ENCODE measurements at places on chromosomes 6 and 20. TPM values are rescaled to one million over a fixed set of nuclear protein-coding genes. Genes with fewer than 3 reads are reported as not detected.

- no peak for DNase-seq
These were observed 438.9 kb downstream of the GRIK2 start for GRCh38 chr6:101832371-101832770.

DNA sequence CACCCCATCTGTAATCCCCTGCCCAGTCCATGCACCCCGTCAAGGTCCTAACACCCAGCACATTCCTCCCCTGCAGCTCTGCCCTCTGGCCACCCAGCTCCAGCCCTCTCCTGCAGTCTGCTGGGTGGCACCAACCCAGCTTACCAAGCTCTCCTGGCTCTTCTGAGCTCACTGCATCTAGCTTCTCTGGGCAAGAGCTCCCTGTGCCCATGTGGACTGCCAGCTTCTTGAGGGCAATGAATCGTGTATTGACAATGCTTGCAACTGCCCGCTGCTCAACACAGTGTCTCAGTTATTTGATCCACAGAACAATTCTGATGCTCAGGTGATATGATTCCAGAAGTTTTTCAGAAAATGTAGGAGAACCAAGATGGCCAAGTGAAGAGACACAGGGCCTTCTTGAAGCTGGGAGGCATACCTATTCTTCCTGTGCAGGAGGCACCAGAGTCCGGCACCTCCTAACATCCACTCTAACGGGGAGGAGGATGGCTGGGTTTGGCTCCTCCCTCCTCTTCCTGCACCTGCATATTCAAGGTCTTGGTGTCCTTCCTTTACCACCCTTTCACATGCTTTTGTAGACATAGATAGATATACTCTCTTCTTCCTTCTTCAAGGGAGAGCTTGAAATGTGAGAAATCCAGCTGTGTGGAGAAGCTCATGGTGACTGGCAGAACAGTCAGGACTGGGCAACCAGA, 85.6 kb downstream of the TRERF1 start:
- no peak for DNase-seq

Gene BPI
- total RNA-seq, result not detected

DNA sequence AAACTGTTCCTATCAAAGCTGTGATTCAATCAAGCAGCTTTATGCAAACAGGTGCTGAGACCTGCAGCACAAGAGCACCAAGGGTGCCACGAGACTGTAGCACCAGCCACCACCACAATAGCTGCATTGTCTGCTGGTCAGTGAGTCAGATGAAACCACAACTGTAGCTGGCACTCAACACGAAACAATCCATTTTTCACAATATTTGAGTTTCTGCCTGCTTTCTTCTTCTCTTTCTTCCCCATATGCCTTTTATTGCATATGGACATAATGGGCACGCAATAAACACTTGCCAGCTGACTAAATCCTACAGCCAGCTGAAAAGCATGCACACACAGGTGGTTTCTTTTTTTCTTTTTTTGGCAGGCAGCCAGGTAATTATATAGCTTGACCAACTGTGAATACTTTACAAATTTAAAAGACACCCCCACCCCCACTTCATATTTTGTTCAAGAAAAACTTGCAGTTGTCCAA, 16.6 kb downstream of the SLC2A12 start:
- DNase-seq, result no peak

DNA sequence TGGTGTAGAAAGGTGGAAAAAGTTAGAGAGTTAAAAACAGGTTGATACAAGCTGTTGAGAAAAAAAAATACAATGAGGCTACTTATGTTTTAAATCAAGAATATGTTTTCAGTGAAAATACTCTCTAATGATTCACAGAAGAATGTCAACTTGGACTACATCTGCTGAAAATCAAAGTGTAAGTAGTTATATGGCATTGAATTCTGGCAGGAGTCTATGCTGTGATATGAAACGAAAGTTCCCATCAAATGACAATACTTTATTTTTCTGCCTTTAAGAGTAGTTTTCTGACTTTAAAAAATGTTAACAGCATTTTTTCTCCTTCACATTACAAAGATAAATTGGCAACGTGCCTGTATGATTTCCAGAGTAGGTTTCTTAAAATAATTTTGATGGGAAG, 158.3 kb downstream of the EYA4 start:
- no peak for DNase-seq

- no peak for DNase-seq
These were observed 53.4 kb downstream of the SLX4IP start for GRCh38 chr20:10488534-10488933.

GRCh38 chr6:170021579-170021978, 269.3 kb downstream of the DLL1 start:
- DNase-seq, result no peak

DNA sequence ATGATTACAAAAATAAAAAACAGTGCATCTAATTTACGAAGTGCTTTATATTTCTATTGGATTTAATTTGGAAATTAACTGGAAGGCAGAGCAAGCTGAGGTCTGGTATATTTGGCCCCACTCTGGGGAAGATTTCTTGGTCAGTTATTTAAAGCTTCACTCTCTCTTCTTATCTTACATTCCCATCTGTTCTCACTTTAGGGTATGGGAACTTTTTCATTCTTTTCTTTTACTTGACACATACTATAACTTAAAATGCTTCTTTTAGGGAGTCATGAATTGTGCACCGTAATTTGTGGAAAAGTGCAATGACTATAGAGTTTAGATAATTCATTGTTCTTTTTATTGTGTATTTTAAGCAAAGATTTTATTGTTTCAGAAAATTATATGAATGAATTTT, 170.4 kb downstream of the BCKDHB start:
- no peak for DNase-seq

Gene KCNK15
- total RNA-seq, result 0.76 TPM

DNA sequence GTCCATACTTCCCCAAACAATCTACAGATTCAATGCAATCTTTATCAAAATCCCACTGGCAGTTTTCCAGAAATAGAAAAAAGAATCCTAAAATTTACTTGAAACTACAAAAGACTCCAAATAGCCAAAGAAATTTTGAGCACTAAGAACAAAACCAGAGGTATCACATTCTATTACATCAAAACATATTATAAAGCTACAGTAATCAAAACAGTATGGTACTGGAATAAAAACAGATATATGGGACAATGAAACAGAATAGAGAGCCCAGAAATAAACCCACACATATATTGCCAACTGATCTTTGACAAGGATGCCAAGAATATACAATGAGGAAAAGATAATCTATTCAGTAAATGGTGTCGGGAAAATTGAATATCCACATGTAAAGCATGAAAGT, 46.0 kb upstream of the FBXO30 start:
- DNase-seq, result no peak

Gene VSX1
- not detected for total RNA-seq

DNA sequence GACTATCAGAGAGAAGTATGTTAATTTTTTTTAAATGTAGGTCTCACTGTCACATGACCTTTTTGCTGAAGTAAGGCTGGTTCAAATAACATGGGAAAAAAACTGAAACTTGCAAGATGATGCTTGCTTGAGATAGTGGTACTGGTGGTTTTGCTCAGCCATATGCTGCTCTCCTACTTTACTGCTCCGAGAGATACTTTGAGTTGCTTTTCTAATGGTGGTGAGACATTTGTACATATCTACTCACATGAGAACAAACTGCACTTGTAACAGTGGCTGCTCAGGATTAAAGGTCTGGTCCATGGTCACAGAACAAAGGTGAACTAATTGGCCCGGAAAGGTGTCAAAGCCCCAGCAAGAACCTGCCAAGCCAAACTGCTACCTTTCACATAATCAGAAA, 106.2 kb upstream of the BEND3 start:
- DNase-seq, result no peak

DNA sequence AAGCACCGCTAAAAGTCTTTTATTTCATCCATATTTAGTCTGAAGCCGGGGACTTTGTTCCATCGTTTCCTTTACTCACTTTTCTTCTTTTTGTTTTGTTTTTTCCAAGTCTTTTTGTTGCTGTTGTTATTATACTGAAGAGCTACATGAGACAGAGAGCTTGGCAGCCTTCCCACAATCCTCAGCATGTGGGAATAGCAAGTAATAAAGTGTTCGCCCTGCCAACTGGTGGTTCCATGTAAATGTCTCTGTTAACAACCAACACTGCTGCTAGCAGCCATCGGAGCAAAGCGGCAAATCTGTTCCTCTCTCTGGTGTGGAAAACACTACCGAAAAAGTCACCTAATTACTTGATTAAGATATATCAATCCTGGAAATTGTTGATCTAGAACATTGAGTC, 437.8 kb upstream of the ID4 start:
- DNase-seq, result no peak

Gene SPACA1
- not detected for total RNA-seq

GRCh38 chr6:111780393-111780792, 92.9 kb downstream of the FYN start:
- DNase-seq, result no peak

- DNase-seq, result no peak
These were observed 22.5 kb downstream of the BRPF3 start for GRCh38 chr6:36219081-36219480.

DNA sequence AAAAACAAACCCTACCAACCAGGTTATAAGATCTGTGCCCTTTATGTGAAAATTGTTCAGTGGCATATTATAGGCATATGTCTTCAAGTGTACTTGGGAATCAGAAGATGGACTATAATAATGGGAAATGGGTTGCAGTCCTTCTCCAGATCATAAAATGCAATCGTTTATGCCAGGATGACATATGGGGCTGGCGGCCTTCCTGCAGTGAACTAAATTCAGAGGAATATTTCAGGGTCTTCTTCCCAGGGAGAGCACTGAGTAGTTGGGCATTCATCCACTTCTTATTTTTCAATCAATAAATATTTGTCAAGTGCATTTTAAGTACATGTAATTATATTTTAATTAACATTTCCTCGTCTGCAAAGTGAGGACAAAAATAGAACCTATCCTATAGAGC, 176.2 kb upstream of the CNR1 start:
- DNase-seq, result no peak

- no peak for DNase-seq
These were observed 41.0 kb upstream of the RAB23 start for GRCh38 chr6:57262901-57263694.

- DNase-seq, result no peak
These were observed 442.1 kb downstream of the BCKDHB start for GRCh38 chr6:80548532-80548931.

DNA sequence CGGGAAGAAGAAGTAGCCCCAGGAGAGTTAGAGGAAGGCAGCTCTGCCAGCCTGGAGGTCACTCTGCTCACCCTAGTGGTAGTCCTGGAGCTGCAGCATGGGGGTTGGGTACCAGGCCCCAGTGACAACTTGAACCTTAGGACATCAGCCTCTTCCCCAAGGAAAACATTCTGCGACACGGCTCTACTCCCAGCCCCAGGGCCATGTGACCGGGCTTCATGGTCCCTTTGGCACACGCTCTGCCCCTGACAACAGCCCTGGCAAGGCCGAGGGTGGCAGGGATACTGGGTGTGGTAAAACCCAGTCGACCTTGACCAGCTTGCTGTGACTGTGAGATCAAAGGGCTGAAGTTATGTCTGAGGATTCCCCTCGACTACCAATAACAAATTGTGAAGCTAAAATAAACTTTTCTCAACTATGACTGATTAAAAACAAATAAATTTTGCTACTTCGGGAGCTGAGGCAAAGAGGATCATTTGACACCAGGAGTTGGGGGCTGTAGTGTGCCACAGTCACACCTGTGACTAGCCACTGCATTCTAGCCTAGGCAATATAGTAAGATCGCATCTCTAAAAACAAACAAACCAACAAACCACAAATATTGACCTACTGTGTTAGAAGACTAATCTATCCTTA, 24.4 kb upstream of the ARID1B start:
- DNase-seq, result peak; percentile 52

- DNase-seq, result no peak
These were observed 14.3 kb downstream of the ID4 start for GRCh38 chr6:19851241-19852089.
